ENCODE measurements at places on chromosomes 1 and 21. TPM values are rescaled to one million over a fixed set of nuclear protein-coding genes. Genes with fewer than 3 reads are reported as not detected.

The TIE1 gene
- 0.14 TPM for total RNA-seq

The PGLYRP3 gene
- not detected for total RNA-seq

The RGSL1 gene
- total RNA-seq: not detected

The SYCP1 gene
- total RNA-seq: not detected

The KMO gene
- not detected for total RNA-seq

The SEMA6C gene
- total RNA-seq: 0.43 TPM

The KCNJ9 gene
- under 0.01 TPM for total RNA-seq

The VWA5B1 gene
- total RNA-seq: not detected

The RNU1-2 gene
- total RNA-seq: 3,030 TPM

The PLOD1 gene
- total RNA-seq: 451 TPM

The GJA8 gene
- total RNA-seq: not detected

The SLC35F3 gene
- total RNA-seq: 0.09 TPM
